ENCODE measurements at places on chromosomes 7 and 10.

DNA sequence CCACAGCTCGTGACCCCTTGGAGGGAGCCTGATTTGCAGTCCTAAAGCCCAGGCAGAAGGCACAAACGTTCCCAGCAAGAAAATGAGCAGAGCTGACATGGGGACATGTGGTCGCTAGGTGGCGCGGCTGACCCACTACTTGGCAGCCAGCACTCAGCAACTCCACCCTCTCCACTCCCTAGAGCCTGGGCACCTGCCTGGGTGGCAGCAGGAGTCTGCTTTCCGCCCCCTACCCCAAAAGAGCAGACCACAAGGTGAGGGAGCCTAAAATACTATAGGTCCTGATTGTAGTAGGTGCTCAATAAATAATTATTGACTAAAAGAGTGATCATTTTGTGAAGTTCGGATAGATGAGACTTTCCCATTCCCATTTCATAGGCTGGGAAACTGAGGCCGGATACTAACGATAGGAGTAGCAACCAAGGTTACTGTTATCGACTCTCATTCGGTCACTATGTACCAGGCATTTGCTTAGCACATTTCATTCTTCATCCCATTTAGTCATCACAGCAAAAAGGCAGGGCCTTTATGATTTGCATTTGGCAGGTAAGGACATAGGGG is 57.4 kb downstream of the NEUROG3 start:
- DNase-seq, result peak; percentile 14

- no peak for DNase-seq
These were observed 25.2 kb downstream of the HBP1 start for GRCh38 chr7:107194052-107194451.

DNA sequence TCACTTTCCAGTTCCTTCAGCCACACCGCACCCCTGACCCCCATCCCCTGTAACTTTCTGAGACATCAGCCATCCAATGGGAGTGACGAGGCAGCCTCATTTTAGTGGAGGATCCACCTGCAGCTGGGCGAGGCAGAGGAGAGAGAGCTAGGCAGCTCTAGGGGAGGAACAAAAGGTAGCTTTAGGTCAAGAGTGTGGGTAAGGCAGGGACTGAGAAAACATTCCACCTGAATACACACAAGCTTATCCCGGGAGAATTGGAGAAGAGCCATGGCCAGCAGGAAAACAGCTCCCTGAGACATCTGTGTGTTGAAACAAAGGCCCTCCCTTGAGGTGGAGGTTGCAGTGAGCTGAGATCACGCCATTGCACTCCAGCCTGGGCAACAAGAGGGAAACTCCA is 6.7 kb upstream of the KLRG2 start:
- DNase-seq, result no peak

DNA sequence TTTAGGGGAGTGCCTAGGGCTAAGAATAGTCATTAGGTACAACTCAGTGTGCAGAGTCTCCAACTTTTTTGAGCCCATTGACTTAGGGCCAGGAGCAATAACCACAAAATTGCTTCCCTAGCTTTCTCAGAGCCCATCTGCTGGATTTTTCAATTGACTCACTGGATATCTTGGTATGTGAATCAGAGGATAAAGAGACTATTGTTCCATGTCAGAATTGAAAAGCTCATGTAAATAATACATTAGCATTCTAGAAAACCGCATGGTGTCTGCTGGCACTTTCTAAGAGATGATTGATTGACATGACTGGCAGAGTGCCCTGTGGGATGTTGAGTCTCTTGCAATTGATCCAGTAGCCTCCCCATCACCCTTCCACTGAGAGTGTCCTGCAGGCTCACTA is 246.2 kb downstream of the CCDC7 start:
- no peak for DNase-seq

DNA sequence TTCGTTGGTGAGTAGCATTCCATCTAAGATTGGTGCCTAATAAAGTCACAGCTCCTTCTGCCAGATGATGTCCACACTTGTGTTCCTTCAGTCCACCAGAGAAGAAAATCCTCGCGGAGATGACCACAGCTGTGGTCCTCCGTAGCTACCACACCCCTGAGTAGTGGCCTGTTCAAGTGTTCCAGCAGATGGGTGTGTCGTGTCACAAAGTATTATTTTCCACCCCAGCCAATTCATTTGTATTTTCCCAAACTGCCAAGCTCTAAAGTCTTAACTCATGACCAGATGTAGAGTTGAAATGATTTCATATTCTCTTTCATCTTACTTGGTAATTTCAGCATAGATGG is 251.3 kb upstream of the TCF7L2 start:
- no peak for DNase-seq

- DNase-seq, result no peak
These were observed 1020.9 kb downstream of the GATA3 start for GRCh38 chr10:9075420-9075819.

DNA sequence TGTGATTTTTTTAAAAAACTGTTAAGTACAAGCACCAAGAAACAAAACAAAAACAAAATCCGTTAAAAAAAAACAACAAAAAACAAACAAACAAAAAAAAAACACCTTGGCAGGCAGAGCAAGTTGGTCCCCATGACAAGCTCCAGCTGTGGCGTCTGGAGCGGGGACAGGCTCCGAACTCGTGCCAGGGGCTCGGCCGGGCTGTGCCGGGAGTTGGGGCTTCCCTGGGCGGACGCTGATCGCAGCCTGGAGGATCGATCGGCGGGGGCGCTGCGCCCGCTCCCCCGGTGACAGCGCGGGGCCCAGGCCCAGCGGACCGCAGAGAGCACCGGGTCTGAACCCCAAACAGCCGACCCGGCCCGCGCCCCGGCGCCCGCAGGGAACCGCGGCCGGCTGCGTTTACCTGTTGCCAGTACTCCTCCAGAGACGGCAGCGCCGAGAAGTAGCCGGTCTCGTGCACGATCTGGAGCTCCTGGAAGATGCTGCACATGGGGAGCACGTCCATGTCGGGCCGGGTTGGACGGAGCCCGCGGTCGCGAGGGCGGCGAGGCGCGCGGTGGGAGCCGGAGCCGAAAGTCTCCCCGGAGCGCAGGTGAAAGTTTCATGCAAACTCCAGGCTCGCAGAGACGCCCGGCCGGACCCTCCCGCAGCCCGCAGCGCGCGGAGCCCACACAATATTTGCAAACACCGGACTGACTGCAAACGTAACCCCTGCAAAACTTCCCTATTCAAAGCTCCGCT is at the start of gene KLF6:
Gene KLF6, minus strand, starts transcription at position 700 of the 741 bp plus-strand sequence. Its CDS starts 195 bp downstream, at position 505.
- no peak for DNase-seq

- DNase-seq, result no peak
These were observed 1.9 kb upstream of the IFRD1 start for GRCh38 chr7:112448381-112448780.

GRCh38 chr7:100061518-100062193 is 12.1 kb downstream of the ZSCAN21 start:
- DNase-seq, result peak; percentile 15

DNA sequence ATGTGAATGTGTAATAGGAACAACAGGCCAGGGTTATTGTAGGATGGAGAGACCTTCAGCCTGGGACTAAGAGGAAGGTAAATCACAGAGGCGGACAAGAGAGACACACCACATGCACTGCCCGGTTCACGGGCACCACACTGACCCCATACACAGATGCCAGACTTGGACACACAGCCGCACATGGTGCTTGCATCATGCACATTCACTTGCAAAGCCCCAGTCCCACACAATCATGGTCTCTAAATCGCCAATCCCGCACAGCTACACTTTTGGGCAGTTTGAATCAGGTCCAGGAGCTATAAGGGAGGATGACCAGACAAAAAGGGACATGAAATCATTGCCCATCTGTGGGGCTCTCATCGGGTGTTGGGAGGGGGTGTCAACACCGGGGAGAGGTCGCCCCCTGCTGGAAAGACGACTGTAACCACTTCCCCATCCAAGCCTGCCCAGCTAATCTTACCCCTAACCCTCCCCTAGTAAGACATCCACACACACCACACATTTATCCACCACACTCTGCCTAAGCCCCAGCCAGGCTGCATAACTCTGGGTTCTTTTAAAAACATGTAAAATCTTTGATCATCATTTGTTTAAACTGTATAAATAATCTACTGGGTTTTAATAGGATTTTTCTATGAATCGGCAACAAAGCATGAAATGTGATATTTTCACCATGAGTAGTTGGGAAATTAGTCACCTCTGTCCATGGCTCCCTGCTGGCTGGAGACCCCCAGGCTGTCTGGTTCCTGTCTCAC is 40.5 kb upstream of the SLF2 start:
- peak; percentile 44 for DNase-seq

- DNase-seq, result no peak
These were observed 823.1 kb downstream of the CCSER2 start for GRCh38 chr10:85151506-85151905.

- peak; percentile 0 for DNase-seq
These were observed 1156.7 kb downstream of the GATA3 start for GRCh38 chr10:9211228-9211627.

DNA sequence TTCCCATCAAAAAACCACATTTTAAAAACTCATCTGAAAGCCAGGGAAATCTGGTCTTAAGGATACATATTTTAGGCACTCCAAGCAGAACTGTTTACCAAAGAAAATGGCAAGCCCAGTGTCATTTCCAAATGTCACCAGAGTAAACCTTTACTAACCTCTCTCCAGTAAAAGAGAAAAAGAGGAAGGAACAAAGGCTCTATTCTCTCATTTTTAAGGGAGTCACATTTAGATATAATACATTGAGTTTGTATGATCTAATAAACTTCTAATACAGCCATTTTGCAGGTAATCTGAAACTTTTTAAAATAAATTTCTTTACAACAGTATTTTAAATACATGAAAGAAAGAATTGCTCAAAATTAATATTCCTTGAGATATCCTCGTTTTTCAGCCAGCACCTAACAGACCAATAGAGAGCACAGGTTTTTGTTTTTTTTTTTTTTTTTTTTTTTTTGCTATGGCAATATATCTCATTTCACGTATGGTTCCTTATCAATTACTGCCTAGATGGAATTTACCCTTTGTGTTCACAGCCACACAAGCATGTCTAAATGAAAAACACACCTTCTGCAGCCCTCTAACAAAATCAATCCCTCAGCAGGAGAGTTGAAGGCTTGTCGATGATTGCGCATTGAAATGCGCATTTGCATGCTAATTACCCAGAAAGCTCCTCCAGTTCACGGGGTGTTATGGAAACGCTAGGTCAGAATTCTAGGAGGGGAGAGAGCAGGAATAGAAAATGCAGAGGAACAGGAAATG is 39.8 kb upstream of the MSRB2 start:
- DNase-seq, result no peak

- no peak for DNase-seq
These were observed 1.1 kb downstream of the HNRNPA2B1 start for GRCh38 chr7:26199301-26200037.

- DNase-seq, result peak; percentile 50
These were observed 356.3 kb upstream of the GALNT17 start for GRCh38 chr7:70775570-70776156.

- DNase-seq, result no peak
These were observed 171.7 kb downstream of the FAM107B start for GRCh38 chr10:14602807-14603533.

GRCh38 chr10:51709324-51709972 is 10.1 kb upstream of the CSTF2T start:
- no peak for DNase-seq

DNA sequence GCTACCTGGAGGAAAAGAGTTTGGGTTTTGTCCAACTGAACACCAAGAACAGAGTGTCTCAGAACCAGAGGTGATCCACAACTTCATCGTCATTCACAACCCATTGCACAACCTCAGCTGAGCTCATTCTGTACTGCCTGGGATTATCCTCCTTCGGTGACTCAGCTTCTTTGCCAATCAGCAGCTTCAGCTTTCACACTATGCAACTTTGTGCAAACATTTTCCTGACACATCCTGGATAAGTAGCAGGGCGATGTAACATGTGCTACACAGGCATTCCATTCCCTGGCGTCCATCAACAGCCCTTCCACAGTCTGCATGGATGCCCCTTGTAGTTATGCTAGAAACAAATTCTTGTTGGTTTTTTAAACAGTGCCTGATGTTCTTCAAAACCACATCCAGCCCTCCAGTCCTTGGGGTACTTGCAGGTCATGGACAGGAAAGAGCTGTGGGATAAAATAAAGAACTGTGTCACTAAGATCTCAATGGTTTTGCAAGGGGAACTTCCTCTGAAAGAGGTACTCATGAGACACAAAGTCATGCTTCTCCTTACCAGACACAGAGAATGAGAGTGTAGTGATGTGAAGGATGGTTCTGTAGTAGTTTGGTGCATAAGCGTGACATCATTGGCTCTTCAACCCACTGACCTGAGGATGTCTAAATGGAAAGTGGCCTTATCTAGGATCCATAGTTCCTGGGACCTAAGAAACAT is 478.5 kb downstream of the KIF20B start:
- DNase-seq, result no peak
